ENCODE measurements at places on chromosomes 1 and 21.
A peak's percentile ranks its signal among the peaks of the same experiment; 100 is the strongest.

GRCh38 chr1:222243902-222244301 lies 304.0 kb downstream of the HHIPL2 start:
- no peak for DNase-seq

DNA sequence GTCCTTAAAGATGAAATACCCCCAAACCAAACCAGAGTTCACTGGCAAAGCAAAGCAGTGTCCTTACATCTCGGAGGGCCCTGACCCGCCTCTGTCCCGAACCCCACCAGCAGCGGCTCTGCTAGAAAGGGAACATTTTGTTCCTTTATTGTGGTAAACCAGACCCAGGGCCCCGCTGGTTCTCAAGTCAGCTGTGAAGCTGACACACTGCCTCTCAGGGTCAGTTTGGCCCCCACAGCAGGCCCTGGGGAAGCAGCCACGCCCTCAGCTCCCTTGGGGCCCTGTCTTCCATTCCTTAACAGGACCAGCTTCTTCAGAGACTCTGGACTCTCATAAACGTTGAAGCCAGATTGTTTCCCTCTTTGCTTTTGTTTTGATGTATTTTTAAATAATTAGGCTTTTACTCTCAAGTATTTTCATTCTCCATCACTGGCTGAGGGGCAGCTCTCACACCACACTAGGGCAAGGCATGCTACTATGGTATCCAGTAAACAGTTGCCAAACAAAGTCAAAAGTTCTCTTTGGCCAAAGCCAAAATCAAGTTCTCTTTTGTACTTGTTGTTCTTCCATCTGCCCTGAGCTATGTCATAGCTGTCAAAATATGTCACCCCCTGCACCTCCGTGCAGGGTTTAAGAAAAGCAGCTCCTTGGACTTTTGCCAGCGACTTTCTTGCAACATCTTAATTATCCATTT lies 61.1 kb upstream of the ANGPTL1 start:
- no peak for DNase-seq

GRCh38 chr1:17101261-17101660 lies 18.0 kb downstream of the PADI2 start:
- DNase-seq: no peak

DNA sequence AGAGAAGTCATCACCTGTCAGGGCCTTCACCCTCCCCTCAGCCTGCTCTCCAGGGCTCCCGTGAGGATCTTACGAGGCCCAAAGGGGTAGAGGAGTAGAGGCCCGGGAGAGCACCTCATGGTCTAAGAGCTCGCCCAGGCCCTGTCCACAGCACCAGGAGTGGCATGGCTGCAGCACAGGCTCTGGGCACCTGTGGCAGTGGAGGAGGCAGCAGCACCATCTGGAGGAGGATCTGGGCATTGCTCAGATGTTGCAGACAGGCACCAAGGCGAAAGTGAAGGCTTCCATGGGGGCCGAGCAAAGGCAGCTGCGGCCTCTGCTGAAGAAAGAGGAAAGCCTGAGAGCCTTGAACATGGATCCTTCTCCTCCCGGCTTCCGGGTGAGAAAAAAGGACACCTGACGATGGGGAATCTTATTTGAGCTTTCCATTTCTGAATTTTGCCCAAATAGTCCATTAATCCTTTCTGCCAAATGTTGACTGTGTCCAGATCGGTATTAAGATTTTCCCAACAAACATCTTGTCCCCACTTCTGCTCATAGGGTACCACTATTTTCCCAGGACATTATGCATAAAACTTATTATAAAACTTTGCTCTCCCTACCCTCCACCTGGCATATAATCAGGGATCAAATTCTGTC lies 604.7 kb downstream of the PTPRC start:
- DNase-seq: peak; percentile 14

- no peak for DNase-seq
Measured at GRCh38 chr1:241717975-241718374, 65.9 kb downstream of the WDR64 start.

GRCh38 chr1:46197560-46197963 lies 672 bp downstream of the POMGNT1 start:
- DNase-seq: no peak

- DNase-seq: no peak
Measured at GRCh38 chr1:43235451-43236121, 34.2 kb upstream of the TMEM125 start.

DNA sequence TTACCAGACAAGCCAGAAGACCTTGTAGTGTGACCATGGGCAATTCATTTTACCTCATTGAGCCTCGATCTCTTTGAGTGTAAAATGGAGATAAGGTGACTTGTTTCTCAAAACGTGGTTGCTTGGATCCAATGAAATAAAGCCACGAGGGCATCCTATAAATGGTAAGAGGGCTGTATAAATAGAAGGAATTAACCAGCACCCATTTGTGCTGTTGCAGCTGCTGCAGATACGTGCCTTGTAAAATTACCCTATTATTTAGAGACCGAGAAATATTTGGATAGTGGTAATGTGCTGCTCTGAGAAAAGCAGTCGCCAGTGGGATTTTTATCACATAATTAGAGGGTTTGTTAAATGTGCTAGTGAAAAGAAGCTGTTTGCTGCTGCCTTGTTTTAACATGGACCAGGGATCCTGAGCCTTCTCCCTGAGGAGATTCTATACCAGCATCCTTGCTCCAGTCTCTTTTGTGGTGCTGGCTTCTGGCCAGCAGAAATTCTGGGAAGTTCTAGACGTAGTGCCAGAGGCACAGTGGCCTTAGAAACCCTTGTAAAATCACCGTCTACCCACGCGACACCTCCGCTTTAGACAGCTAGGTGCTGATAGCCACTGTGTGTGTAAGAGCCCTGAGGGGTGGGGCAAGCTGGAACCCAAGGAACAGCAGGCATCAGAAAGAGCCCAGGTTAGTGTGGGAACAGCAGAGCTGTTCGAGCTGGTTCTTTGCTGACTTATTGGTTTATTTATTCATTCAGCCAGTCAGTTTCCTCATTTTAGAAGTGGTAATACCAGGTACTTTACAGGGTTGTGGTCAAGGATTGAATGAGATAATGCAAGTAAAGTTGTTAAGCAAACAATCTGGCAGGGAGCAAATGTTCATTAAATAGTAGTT lies 137.5 kb downstream of the NOS1AP start:
- DNase-seq: no peak

DNA sequence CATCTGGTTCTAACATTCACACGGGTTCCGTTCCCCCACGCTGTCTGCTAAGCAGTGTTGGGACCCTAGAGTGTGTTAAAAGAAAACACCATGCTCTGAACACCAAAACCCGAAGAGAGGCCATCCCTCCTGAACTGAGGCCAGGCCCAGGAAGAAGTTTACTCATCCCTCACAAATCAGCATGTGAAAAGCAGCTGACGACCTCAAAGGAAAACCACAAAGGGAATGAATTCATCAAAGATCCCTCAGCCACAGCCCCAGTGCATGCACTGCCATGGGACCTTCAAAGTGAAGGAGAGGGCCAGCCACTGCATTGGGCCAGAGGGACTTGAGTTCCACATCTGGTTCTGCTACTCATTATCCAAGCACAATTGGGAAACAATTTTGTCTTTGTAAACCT lies 7.0 kb upstream of the PSEN2 start:
- DNase-seq: no peak

- DNase-seq: no peak
Measured at GRCh38 chr1:164308101-164308500, 250.9 kb upstream of the PBX1 start.

GRCh38 chr1:93288558-93288957 lies 57.1 kb upstream of the DR1 start:
- DNase-seq: no peak

DNA sequence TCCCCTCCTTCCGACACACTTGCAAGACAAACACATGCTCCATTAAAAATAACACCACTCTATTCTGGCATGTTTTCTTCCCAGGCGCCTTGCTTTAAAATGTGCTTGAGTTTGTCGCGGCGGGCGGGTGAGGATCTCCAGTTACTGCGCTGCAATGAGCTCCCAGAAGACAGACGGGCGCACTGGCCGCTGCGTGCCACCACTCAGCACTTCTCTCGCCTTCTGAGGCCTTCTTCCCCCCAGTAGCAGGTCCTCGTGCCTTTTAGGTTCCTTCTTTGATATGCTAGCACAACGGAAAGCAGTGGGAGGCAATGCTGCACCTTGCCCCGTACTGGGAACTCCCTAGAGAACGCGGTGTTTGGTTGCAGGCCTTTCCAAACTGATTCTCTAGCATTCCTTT lies 279.5 kb upstream of the NR5A2 start:
- no peak for DNase-seq

DNA sequence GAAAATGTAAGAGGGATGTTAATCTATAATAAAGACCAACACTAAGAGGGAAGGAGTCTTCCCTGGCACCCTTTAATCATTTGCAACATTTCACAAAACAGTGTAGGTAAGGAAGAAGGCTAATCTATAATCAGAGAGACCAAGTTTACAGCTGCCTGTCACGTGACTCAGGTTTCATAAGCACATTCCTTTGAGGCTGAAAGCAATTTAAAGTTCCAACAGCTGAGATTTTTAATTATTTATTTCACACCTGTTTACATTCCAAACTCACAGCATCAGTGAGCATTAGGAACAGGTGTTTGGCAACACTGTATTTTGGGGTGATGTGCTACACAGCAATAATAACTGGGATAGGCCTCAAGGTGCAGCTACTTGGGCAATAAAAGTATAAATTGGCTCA lies 75.7 kb upstream of the PGBD5 start:
- no peak for DNase-seq

- DNase-seq: no peak
Measured at GRCh38 chr1:89607586-89608318, 25.2 kb upstream of the LRRC8C start.

DNA sequence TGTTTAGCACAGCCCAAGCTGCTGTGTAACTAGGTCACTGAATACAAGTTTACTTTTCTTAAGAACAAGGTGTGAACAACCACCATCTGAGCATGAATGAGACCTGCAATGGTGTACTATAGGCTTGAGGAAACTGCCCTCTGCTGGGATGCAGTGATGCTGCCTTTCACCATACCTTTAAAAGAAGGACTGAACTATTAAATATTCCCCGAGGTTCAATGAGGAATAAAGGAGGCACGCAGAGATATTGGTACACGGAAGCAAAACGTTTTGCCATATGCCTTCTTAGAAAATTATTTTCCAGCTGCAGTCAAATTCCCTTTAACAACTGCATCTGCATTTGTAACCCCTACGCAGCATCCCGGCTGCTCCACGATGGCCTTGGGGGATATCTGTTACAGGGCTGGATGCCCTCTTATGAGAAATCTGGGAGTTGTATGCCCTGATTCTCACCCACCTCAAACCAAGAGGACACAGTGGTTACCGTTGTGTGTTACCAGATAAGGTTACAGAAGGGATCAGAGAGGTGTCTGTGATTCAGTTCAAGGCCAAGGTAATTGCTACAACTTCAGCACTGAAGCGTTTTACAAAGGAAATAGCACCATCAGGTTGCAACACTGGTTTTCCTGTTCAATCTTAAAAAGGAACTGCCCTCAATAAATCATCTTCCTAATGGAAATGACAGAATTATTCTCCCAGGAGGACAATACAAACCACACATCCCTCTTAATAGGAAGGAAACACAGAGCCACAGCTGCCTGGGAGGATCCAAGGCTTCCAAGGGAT lies 470.5 kb downstream of the LTN1 start:
- DNase-seq: peak; percentile 13

- DNase-seq: no peak
Measured at GRCh38 chr21:45642122-45642813, 1.3 kb upstream of the PCBP3 start.

DNA sequence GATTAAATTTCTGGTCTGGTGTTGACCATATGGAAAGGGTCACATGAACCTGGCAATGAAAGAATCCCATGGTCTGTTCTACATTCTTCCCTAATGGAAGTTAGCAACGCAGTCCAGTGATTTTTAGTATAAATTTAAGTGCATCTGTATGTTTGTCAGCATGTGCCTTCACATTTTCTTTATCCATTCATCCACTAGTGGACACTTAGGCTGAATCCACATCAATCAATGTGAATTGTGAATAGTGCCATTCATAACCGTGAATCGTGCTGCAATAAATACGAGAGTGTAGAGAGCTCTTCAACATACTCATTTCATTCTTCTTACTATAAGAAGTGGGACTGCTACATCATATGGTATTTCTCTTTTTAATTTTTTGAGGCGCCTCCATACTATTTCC lies 12.7 kb upstream of the IFI16 start:
- no peak for DNase-seq

DNA sequence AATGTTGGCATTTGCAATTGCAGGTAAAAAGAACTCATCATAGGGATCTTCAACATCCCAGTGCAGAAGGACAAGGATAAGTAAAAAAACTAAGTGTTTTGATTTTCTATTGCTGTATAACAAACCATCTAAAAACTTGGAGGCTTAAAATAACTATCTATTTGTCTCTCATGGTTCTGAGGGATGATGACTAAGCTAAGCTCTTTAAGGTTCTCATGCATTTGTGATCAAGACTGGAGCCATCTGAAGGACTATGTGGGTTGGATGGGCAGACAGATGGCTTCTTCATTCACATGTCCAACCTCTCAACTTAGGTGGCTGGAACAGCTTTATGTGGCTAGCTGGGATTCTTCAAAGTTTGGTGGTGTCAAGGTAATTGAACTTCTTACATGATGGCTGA lies 51.5 kb downstream of the RPL5 start:
- no peak for DNase-seq

- no peak for DNase-seq
Measured at GRCh38 chr1:49465486-49466185, 558.1 kb downstream of the AGBL4 start.

DNA sequence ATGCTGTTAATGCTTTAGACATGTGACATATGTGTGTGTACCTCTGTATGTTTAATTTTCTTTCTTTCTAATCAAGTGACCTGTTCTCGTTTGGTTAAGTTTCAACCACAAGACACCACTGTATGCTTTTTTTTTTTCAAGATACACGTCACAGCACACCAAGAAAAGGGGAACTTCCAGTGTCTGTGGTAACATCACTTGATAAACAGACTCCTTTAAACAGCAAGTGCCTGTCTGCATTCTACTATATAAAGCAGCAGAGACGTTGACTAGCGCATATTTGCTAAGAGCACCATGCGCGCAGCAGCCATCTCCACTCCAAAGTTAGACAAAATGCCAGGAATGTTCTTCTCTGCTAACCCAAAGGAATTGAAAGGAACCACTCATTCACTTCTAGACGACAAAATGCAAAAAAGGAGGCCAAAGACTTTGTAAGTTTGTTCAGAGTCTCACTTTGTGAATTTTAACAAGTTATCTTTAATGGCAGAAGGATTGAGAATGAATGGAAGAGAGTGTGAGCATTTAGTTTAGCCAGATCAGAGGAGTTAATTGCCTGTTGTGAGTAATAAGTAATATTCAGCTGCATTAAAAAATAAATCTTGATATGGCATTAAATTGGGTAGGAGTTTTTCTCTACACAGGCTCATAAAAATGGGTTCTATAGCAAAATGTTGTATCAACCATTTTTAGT lies at the start of gene RGS1:
Gene RGS1 (plus strand): TSS at position 275 of the 691 bp plus-strand sequence. CDS start 20 bp downstream, at position 295.
- DNase-seq: no peak

All from SHP77 treated with DMSO at 0.1 percent for 48 hours (cell line).